ENCODE measurements at places on chromosomes 6 and 20. TPM values are rescaled to one million over a fixed set of nuclear protein-coding genes. Genes with fewer than 3 reads are reported as not detected.

- no peaks in the 10 kb centered on the region for H3K27me3 ChIP-seq
- no peaks in the 10 kb centered on the region for H3K36me3 ChIP-seq
- no peaks in the 10 kb centered on the region for H3K4me1 ChIP-seq
- no peak for DNase-seq
- H3K4me3 ChIP-seq: no peak overlapping the region
Measured at GRCh38 chr6:115071962-115072361, 729.1 kb upstream of the HS3ST5 start.

DNA sequence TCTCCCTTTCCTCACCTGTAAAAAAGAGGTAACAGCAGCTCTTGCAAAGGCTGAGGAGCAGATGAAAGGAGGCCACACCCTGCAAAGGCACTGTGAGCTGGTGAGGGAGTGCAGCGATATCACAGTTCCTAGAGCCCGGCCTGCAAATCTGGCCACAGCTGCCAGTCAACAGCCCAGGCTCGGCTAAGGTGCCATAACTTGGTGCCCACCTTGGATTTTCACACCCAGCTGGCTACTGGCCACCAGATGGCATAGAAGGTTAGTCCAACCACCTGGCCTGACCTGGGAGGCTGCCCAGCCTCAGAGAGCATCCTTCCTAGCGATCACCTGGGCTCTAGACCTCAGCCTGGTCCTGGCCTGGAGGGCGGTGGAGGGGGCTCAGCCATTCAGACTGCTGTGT is 46.8 kb downstream of the KCNB1 start:
- DNase-seq: no peak
- H3K27me3 ChIP-seq: peaks cover 13% of the 10 kb centered on the region
- no peak overlapping the region for H3K27ac ChIP-seq

DNA sequence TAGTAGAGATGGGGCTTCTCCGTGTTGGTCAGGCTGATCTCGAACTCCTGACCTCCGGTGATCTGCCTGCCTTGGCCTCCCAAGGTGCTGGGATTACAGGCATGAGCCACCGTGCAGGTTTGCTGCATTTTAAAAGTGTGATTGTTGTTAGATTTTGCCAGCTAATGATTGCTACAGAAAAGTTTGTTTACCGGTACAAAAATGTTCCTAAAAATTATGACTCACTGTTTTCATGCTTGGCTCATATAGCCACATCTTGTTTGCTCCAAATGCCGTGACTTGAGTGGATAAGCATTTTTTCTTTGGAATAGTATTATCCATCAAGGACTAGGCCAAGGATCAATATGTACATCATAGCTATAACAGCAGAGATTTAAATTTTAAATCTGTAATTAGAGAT is 24.3 kb downstream of the LRRN4 start:
- peaks cover 45% of the 10 kb centered on the region for H3K36me3 ChIP-seq
- no peak overlapping the region for H3K4me3 ChIP-seq
- no peak overlapping the region for H3K27ac ChIP-seq
- DNase-seq: no peak
- peaks cover 28% of the 10 kb centered on the region for H3K4me1 ChIP-seq

DNA sequence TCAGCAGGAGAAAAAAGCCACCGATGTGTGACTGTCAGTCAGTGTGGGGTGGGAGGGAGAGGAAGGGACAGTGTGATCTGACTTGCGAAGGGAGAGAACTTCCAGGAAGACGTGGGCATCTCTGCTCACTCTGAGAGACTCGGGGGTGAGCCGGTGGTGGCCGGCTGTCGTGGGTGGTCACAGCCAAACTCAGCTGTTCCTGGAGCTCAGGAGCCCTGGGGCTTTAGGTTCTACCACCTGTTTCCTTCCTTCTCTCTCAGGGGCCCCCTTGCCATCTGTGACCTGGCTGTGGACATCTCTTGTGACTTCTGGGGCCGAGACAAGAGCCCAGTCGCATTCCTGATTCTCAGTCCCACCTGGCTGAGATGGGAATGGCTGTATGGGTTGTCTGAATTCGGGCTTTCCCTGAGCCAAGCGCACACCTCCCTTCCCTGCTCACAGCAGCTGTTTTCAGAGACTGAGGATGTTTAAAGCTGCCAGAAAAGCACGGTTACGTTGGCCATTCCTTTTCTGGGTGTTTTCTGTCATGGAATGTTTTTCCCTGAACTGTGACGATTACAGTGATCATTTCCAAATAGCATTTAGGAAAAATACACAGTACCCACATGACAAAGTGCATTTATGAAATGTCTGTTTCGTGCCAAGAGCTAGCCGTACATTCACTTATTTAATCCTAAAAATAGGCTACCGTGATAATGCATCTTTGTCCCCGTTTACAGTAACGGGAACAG is 36.5 kb downstream of the SYNJ2 start:
- peaks cover 27% of the 10 kb centered on the region for H3K4me1 ChIP-seq
- no peaks in the 10 kb centered on the region for H3K27me3 ChIP-seq
- DNase-seq: no peak
- no peak overlapping the region for H3K4me3 ChIP-seq

DNA sequence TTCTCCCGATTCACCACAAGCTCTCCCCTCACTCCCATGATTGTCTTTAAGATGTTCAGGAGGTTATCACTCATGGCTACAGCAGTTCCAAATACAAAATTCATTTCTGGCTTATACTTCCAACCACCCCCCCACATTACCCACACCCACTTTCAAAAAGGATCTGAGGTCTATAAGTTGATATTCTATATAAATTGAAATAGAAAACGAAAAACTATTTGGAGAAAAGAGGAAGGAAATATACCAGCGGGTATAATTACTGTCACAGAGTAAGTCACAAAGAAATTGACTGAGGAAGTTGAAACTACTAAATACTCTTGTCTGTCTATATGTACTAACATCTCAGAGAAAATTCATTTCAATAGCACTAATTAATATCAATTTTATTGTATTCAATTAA is 112.7 kb upstream of the TNFAIP3 start:
- peaks cover 10% of the 10 kb centered on the region for H3K27me3 ChIP-seq
- no peak overlapping the region for H3K4me3 ChIP-seq
- H3K4me1 ChIP-seq: peaks cover 51% of the 10 kb centered on the region
- H3K27ac ChIP-seq: no peak overlapping the region
- no peak for DNase-seq
- peaks cover 7% of the 10 kb centered on the region for H3K36me3 ChIP-seq

DNA sequence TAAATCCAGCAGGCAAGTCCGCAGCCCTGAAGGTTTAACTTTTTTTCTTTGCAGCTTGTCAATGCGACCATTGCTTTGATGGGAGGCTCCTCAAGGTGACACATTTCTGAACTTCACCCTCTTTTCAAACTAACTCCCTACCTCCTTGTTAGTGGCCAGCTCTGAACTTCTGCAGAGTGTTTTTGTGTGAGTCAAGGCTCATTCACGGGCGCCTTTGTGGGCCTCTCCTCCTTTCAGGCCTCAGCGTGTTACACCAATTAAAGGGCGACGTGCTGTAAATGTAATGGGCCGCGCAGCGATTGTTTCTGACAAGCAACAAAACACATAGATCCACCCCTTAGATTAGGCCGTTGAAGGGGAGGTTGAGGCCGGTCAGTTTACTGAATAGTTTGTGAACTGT is 45.5 kb upstream of the NR2E1 start:
- peaks cover 3% of the 10 kb centered on the region for H3K36me3 ChIP-seq
- H3K27ac ChIP-seq: no peak overlapping the region
- DNase-seq: no peak

GRCh38 chr6:43851204-43851865 is 81.3 kb downstream of the VEGFA start:
- H3K4me3 ChIP-seq: no peak overlapping the region
- H3K27ac ChIP-seq: no peak overlapping the region
- no peaks in the 10 kb centered on the region for H3K36me3 ChIP-seq
- no peaks in the 10 kb centered on the region for H3K4me1 ChIP-seq
- no peak for DNase-seq
- H3K27me3 ChIP-seq: peaks cover 4% of the 10 kb centered on the region

- no peak overlapping the region for H3K27ac ChIP-seq
- no peak overlapping the region for H3K4me3 ChIP-seq
- H3K36me3 ChIP-seq: no peaks in the 10 kb centered on the region
- no peaks in the 10 kb centered on the region for H3K27me3 ChIP-seq
- no peaks in the 10 kb centered on the region for H3K4me1 ChIP-seq
Measured at GRCh38 chr6:168047841-168048723, 30.9 kb downstream of the FRMD1 start.

OXT gene
- total RNA-seq: not detected

ZNF318 gene
- 9.7 TPM for total RNA-seq

ATP6V1G2 gene
- total RNA-seq: 1.2 TPM

ZSCAN31 gene
- 1.0 TPM for total RNA-seq
